ENCODE measurements at places on chromosomes 11 and 22.

DNA sequence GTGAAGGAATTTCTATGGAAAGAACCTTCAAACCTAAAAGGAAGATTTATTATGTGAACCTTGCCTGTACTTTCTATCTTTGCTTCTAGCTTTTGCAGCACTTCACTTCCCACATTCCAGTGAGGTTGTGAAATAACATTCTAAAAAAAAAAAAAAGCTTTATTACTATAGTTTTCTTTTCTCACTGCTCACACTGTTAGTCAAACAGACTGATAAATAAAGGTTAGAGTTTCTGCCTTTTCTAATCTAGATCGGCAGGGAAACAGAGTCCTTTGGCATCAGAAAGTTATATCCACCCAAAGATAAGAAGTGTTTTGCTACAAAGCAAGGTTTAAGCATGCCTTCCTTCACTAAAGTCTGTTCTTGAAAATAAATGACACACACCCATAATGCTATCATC is 2.8 kb downstream of the AAMDC start:
- no peak overlapping the region for H3K4me3 ChIP-seq
- H3K27ac ChIP-seq = no peak overlapping the region
- no peak for DNase-seq
- no peaks in the 10 kb centered on the region for H3K27me3 ChIP-seq

DNA sequence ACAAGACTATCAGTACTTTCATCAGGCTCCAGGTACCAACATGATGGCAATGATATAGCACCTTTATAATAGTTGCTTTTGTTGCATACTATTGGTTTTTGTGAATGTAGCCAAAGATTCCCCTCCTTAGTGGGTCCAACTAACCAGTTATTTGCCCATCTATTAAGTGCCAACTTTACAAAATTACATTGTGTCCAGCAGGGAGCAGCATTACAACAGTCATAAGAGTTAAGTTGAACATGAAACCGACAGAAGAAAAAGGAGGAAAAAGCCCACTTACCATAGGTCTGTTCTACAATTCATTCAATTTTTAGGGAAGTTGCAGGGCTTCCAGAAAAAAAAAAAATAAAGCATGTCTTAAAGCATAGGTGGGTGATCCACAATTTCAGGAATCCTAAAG is 21.6 kb downstream of the IMMP1L start:
- H3K4me1 ChIP-seq = no peaks in the 10 kb centered on the region
- no peaks in the 10 kb centered on the region for H3K27me3 ChIP-seq
- H3K4me3 ChIP-seq = no peak overlapping the region
- no peak for DNase-seq
- H3K27ac ChIP-seq = no peak overlapping the region
- H3K36me3 ChIP-seq = no peaks in the 10 kb centered on the region

DNA sequence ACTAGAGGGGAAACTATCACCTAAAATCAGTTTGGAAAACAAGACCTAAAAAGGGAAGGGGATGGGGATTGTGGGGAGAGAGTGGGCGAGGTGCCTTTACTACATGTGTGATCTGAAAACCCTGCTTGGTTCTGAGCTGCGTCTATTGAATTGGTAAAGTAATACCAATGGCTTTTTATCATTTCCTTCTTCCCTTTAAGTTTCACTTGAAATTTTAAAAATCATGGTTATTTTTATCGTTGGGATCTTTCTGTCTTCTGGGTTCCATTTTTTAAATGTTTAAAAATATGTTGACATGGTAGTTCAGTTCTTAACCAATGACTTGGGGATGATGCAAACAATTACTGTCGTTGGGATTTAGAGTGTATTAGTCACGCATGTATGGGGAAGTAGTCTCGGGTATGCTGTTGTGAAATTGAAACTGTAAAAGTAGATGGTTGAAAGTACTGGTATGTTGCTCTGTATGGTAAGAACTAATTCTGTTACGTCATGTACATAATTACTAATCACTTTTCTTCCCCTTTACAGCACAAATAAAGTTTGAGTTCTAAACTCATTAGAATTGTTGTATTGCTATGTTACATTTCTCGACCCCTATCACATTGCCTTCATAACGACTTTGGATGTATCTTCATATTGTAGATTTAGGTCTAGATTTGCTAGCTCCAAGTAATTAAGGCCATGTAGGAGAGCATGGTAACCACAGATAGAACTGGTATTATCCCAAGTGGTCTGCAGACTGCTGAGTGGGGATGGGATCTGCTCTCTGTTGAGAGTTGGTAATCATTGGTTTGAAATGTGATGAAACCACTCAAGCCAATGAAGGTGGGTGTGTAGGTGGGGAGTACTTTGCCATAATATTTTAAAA is 3.6 kb downstream of the NEAT1 start:
- peaks cover 6% of the 10 kb centered on the region for H3K36me3 ChIP-seq
- peak overlapping the region; percentile 80 for H3K4me3 ChIP-seq
- no peaks in the 10 kb centered on the region for H3K27me3 ChIP-seq
- peak overlapping the region; percentile 99 for H3K27ac ChIP-seq
- no peak for DNase-seq

DNA sequence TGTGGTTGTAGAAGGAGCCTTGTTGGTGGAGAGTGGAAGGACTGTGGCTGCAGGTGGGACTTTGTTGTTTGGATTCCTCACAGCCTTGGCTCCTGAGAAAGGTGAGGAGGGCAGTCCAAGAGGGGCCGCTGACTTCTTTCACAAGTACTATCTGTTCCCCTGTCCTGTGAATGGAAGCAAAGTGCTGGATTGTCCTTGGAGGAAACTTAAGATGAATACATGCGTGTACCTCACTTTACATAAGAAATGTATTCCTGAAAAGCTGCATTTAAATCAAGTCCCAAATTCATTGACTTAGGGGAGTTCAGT is 2.4 kb downstream of the FUT4 start:
- no peaks in the 10 kb centered on the region for H3K27me3 ChIP-seq
- peaks cover 16% of the 10 kb centered on the region for H3K4me1 ChIP-seq
- no peaks in the 10 kb centered on the region for H3K36me3 ChIP-seq
- no peak overlapping the region for H3K27ac ChIP-seq
- no peak overlapping the region for H3K4me3 ChIP-seq

DNA sequence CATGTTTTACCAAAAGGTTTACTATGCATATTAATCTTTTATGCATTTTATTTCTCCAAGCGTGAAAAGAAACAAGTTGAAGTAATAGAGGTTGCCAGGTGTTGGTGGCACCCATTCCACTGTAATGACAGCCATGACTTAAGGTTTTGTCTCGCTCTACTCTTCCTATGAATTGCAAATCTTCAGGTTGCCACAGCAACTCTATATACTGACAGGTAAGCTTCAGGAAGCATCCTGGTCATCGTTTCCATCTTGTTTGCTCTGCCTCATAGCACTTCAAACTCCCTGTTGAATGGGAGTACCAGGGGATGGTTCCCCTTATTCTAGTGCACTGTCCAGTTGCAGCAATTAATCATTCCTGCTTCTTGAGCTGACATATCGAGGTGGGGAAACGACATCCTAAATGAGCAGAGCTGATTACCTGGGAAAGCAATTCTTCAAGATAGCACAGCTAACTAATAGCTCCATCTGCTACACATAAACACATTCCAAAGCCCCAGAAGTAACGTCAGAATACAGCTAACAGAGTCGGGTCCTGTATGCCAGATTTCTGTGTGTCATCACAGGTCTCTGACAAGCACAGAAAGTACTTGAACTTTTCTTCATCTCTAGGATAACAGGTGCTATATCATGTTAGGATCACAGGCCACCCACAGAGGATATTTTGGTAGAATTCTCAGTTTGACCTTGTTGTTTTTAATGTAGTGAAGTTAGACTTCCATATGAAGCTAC is 80.3 kb downstream of the CADM1 start:
- H3K4me3 ChIP-seq = no peak overlapping the region
- no peak overlapping the region for H3K27ac ChIP-seq
- no peaks in the 10 kb centered on the region for H3K36me3 ChIP-seq

DNA sequence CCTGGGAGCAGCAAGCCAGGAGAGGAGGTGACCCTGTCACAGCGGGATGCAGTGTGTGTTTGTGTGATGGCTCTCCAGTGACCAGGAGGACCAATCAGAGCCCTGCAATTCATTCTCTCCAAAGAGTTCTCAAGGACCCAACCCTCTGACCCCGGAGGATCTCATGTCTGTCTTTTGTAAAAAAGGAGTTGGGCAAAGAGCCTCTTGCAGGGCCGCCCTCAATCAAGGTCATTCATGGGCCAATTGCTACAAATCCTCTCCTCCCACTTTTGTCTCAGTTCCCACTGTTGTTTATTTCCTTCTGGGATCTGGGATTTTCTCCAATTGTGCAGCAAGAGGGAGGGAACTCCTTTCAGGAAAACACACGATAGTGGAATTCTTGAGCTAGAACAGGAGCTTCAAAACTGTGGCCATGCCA is 4.0 kb downstream of the TECTA start:
- no peaks in the 10 kb centered on the region for H3K27me3 ChIP-seq
- H3K4me3 ChIP-seq = no peak overlapping the region
- no peak for DNase-seq

- H3K4me3 ChIP-seq = no peak overlapping the region
- no peaks in the 10 kb centered on the region for H3K36me3 ChIP-seq
- H3K27me3 ChIP-seq = no peaks in the 10 kb centered on the region
- no peak for DNase-seq
- no peak overlapping the region for H3K27ac ChIP-seq
Measured at GRCh38 chr11:1569251-1569780, 2.8 kb downstream of the DUSP8 start.

- peaks cover 25% of the 10 kb centered on the region for H3K4me1 ChIP-seq
- no peaks in the 10 kb centered on the region for H3K36me3 ChIP-seq
- no peak overlapping the region for H3K27ac ChIP-seq
- H3K4me3 ChIP-seq = peak overlapping the region; percentile 49
- H3K27me3 ChIP-seq = peaks cover 30% of the 10 kb centered on the region
Measured at GRCh38 chr22:29071261-29072045, 1.4 kb upstream of the KREMEN1 start.

DNA sequence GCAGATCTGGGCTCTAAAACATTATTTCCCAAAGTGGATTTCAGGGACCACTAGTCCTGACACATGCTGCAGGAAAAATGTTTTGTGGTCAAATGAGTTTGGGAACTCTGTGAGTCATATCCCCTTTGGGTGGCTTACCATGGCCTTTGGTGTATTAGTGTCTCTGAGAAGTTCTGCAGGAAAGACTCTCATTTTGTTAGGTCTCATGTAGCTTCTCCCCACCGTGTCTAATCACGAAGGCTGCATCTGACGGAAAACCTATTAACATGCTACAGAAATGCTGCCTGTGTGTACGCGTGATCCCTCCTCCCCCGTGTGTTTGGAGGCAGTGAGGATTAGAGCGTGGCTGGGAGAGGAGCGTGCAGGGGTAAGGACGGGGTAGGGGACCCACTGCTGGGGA is 191.7 kb downstream of the ST3GAL4 start:
- H3K36me3 ChIP-seq = no peaks in the 10 kb centered on the region
- H3K27me3 ChIP-seq = no peaks in the 10 kb centered on the region
- H3K4me1 ChIP-seq = no peaks in the 10 kb centered on the region
- H3K4me3 ChIP-seq = no peak overlapping the region
- H3K27ac ChIP-seq = no peak overlapping the region

GRCh38 chr22:46610356-46610755 is 9.8 kb upstream of the GRAMD4 start:
- H3K36me3 ChIP-seq = no peaks in the 10 kb centered on the region
- no peaks in the 10 kb centered on the region for H3K27me3 ChIP-seq
- H3K4me1 ChIP-seq = peaks cover 18% of the 10 kb centered on the region
- DNase-seq = no peak

GRCh38 chr11:59756558-59756840 is 1.3 kb downstream of the STX3 start:
- H3K36me3 ChIP-seq = no peaks in the 10 kb centered on the region
- H3K27me3 ChIP-seq = no peaks in the 10 kb centered on the region
- H3K4me1 ChIP-seq = peaks cover 17% of the 10 kb centered on the region
- no peak overlapping the region for H3K4me3 ChIP-seq
- H3K27ac ChIP-seq = no peak overlapping the region
- no peak for DNase-seq

DNA sequence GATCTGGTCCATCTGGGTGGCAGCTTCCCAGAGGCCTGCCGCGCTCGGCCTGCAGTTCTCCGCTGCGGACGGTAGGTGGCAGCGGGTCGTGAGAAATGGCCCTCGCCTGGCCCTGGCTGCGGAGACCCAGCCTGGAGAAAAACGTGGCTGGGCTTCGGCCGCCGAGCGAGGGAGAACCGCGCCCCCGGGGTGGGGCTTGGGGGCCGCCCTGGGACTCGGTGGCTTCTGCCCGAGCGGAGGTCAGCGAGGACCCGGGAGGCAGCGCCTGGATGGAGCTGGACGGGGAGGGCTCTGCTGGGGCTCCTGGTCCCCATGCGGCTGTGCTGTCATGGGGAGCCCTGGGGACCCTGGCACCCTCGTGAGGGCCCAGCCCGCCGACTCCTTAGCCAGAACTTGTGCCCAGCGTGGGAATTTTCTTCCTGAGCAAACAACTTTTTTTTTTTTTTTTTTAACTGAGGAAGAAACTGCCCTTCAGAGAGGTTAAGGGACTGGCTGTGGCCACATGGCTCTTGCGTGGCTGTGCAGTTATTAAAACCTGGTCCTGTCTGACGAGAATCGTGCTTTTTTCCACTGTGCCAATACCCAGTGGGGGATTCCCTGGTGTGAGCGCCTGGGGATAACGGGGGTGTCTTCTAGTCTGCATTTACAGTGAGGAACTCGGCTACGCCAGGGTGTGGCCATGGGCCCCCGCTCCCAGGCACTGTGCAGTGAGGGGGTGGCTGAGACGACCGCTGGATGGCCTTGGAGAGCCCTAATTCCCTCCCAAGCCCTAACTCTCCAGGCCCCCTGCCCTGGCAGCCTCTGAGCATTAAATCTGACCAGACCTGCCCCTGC is 535.6 kb downstream of the INSC start:
- H3K27me3 ChIP-seq = peaks cover 4% of the 10 kb centered on the region
- no peak overlapping the region for H3K27ac ChIP-seq
- H3K4me3 ChIP-seq = peak overlapping the region; percentile 26
- DNase-seq = peak; percentile 4

DNA sequence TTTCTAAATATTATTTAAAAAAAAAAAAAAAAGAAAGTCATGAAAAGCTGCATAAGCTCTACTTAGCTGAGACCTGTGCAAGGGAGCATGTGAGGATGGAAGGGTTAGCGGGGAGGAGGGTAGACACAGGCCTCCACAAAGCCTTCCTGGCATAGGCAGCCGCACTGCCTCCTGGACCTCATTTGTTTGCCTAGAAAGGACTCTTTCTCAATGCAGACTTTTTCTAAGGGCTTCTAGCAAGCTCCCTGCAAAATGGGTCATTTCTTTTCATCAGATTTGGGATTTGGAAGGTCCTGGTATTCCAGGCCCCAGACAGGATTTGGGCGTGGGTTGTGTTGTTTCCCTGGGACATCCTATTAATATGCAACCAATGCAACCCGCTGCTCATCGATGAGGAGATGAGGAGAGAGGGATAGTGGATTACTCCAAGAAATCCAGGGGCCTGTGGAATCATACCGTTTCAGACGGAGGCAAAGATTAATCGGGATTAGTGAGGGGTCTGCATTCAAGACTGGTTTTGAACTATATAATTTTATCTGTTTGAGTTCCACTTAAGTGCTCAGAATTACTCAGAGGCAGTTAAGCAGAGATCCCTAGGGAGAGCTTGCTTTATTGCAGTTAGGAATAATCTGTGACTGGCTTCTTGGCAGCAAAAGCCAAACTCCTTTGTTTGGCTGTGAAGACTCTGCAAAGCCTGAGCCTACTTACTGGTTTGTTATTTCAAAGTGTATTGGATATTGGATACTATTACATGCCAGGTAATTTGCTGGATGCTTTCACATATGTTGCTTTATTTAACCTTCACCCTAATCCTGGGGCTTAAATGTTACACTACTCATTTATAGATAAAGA is 106.9 kb upstream of the NAV2 start:
- no peak overlapping the region for H3K4me3 ChIP-seq
- no peaks in the 10 kb centered on the region for H3K4me1 ChIP-seq
- H3K27ac ChIP-seq = no peak overlapping the region
- H3K27me3 ChIP-seq = no peaks in the 10 kb centered on the region
- DNase-seq = no peak

- peaks cover 21% of the 10 kb centered on the region for H3K36me3 ChIP-seq
- H3K4me3 ChIP-seq = no peak overlapping the region
- H3K27me3 ChIP-seq = no peaks in the 10 kb centered on the region
- no peak overlapping the region for H3K27ac ChIP-seq
- peaks cover 41% of the 10 kb centered on the region for H3K4me1 ChIP-seq
Measured at GRCh38 chr11:102446606-102447005, 6.0 kb downstream of the TMEM123 start.

Data from effector memory CD4-positive, alpha-beta T cell (primary cell).